Lower lobe of right lung (tissue), 2 donors: ENCODE measurements at places on chromosomes 4 and X. TPM values are rescaled to one million over a fixed set of nuclear protein-coding genes. Genes with fewer than 3 reads are reported as not detected.
A peak's percentile ranks its signal among the peaks of the same experiment; 100 is the strongest.

The PCSK1N gene
- 3.0 TPM for total RNA-seq

- H3K36me3 ChIP-seq: peaks cover 33% of the 10 kb centered on the region
- no peak overlapping the region for H3K27ac ChIP-seq
- H3K27me3 ChIP-seq: no peaks in the 10 kb centered on the region
- no peaks in the 10 kb centered on the region for H3K4me1 ChIP-seq
- no peak for DNase-seq
Observed at GRCh38 chr4:36067116-36067515, 177.2 kb downstream of the ARAP2 start.

- H3K27ac ChIP-seq: no peak overlapping the region
- H3K4me3 ChIP-seq: no peak overlapping the region
- no peaks in the 10 kb centered on the region for H3K4me1 ChIP-seq
- H3K36me3 ChIP-seq: no peaks in the 10 kb centered on the region
Observed at GRCh38 chrX:22742174-22742573, 257.6 kb upstream of the DDX53 start.

GRCh38 chrX:39470588-39471407 lies 627.0 kb downstream of the BCOR start:
- no peaks in the 10 kb centered on the region for H3K27me3 ChIP-seq
- H3K4me3 ChIP-seq: no peak overlapping the region
- no peak for DNase-seq
- H3K36me3 ChIP-seq: no peaks in the 10 kb centered on the region

The RPGR gene
- 15.2 TPM for total RNA-seq

DNA sequence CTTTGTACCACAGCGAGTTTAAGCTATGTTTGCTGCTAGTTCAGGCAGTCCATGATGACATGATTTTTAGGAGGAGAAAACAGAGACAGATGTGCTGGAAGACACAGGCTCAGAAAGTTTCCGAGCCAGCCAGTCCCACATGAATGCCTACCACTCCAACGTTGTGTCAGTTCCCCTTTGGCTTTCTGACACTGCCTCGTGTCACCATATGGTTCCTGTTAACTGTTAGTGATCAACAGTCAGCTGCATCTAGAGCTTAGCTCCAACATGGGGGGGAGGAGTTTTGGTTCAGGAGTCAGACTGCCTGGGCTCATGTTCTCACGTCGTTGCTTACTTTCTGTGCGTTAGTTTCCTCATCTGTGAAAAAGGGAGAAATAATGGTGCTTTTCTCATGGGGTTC lies 343.7 kb downstream of the MID1IP1 start:
- no peak overlapping the region for H3K4me3 ChIP-seq
- no peaks in the 10 kb centered on the region for H3K36me3 ChIP-seq
- no peaks in the 10 kb centered on the region for H3K27me3 ChIP-seq
- H3K4me1 ChIP-seq: no peaks in the 10 kb centered on the region
- DNase-seq: peak; percentile 44

DNA sequence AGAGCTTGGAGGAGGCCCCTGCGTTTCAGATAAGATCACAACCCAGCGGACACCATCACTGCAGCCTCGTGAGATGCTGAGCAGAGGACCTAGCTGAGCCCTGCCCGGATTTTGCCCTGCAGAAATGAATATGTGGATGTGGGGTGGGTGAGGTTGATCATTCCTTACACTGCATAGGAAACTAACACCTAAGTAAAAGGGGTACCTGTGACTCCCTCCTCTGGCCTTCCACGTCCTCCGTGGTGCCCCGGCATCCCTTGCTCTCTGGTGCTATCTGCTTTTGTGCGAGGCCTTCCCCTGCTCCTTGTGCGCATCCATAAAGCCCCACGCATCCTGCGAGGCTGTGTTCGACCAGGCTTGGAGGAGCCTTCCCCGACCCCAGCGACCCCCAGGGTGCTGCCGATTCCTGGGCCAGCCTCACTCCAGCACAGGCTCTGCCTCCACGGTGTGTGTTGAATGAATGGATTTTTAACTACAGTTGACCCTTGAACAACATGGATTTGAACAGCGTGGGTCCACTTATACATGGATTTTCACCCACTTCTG lies 25.6 kb upstream of the GPR78 start:
- H3K4me3 ChIP-seq: no peak overlapping the region
- no peak for DNase-seq
- H3K4me1 ChIP-seq: no peaks in the 10 kb centered on the region

- no peaks in the 10 kb centered on the region for H3K36me3 ChIP-seq
- no peaks in the 10 kb centered on the region for H3K4me1 ChIP-seq
- no peak overlapping the region for H3K27ac ChIP-seq
- no peak overlapping the region for H3K4me3 ChIP-seq
- no peaks in the 10 kb centered on the region for H3K27me3 ChIP-seq
- DNase-seq: no peak
Observed at GRCh38 chr4:93698686-93699085, 129.9 kb upstream of the ATOH1 start.

GRCh38 chr4:176238157-176238610 lies 30.8 kb downstream of the ASB5 start:
- no peaks in the 10 kb centered on the region for H3K4me1 ChIP-seq
- H3K27ac ChIP-seq: no peak overlapping the region
- H3K27me3 ChIP-seq: no peaks in the 10 kb centered on the region
- H3K4me3 ChIP-seq: no peak overlapping the region
- H3K36me3 ChIP-seq: no peaks in the 10 kb centered on the region

DNA sequence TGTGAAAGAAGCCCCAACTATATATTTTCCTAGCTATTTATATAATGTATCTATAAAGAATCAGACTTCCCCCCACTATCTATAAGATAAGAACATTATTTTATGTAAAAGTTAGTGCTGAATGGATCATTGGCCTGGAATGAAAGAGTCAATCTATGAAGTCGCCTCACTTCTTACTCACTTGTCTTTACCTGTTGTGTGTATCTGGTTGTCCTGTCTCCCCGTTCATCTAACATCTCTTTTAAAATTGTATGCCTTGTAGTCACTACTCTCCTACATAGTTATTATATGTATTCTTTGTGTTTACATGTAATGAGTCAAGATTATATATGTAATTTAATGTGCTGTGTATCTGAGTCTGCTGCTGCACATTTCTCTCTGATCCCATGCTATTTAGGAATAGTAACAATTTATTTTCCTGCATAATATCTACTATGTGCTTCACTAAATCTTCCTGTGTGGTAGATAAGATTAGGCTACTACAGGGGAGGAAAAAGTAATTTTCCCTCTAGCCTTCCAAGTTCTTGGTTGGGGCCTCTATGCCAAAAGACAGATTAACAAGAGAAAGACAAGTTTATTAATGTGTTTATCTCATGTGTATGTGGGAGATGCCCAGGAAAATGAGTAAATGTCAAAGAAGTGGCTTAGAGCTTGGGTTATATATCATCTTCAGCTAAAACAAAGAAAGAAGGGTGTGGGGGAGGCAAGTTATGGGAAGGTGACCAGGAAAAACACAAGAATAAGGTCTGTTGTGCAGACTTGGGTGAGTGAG lies 77.6 kb upstream of the FRMPD4 start:
- no peak overlapping the region for H3K27ac ChIP-seq
- H3K27me3 ChIP-seq: no peaks in the 10 kb centered on the region
- DNase-seq: no peak
- no peaks in the 10 kb centered on the region for H3K36me3 ChIP-seq

The LIMCH1 gene
- total RNA-seq: 267 TPM

DNA sequence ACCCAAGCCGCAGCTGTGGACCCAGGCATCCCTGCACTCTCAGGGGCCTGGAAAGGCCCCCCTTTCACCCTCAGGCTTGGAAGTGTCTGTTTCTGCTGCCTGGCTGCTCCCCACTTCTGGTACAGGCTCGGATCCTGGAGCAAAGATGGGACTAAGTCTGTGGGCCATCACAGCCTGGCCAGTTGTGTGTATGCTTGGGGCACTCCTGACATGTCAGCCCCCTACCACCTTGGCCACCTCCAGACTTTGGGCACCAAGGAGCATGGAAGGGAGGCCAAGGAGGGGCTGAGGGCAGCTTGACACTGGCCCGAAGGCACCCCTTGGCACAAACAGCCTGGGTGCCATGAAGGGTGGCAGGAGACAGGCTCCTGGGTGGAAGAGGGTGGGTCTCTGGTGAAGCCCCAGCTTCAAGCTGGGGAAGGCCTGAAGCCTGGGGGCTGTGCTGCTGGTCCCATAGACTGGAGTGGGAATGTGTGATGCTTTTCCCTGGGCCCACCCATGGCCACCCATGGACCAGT lies 799.4 kb upstream of the AGA start:
- no peak overlapping the region for H3K27ac ChIP-seq
- no peaks in the 10 kb centered on the region for H3K36me3 ChIP-seq
- no peaks in the 10 kb centered on the region for H3K27me3 ChIP-seq
- H3K4me1 ChIP-seq: no peaks in the 10 kb centered on the region
- DNase-seq: no peak
- no peak overlapping the region for H3K4me3 ChIP-seq
